ENCODE measurements at places on chromosomes 5 and 9.

DNA sequence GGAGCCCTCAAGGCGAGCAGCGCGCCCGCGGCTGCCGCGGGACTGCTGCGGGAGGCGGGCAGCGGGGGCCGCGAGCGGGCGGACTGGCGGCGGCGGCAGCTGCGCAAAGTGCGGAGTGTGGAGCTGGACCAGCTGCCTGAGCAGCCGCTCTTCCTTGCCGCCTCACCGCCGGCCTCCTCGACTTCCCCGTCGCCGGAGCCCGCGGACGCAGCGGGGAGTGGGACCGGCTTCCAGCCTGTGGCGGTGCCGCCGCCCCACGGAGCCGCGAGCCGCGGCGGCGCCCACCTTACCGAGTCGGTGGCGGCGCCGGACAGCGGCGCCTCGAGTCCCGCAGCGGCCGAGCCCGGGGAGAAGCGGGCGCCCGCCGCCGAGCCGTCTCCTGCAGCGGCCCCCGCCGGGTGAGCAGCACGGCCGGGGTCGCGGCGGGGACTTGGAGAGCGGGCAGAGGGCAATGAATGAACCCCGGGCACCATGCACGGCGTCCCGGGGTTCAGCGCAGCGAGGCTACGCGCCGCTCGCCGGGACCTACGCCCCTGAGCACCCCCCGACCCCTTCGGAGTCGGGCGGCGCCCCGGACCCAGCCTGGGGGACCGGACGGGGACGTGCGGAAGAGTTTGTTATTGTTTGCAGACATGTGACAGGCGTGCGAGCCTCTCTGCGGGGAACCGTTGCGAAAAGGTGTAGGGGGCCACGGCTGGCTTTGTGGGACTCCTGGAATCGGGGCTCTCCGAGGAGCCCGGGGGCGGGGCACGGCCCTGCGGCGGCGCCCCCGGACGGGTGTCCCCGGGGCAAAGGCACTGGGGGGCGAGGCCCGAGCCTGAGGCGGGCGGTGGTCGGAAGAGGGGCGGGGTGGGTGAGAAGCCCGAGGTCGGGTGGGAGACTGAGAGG, 553 bp downstream of the MAP3K1 start:
- DNase-seq: no peak

DNA sequence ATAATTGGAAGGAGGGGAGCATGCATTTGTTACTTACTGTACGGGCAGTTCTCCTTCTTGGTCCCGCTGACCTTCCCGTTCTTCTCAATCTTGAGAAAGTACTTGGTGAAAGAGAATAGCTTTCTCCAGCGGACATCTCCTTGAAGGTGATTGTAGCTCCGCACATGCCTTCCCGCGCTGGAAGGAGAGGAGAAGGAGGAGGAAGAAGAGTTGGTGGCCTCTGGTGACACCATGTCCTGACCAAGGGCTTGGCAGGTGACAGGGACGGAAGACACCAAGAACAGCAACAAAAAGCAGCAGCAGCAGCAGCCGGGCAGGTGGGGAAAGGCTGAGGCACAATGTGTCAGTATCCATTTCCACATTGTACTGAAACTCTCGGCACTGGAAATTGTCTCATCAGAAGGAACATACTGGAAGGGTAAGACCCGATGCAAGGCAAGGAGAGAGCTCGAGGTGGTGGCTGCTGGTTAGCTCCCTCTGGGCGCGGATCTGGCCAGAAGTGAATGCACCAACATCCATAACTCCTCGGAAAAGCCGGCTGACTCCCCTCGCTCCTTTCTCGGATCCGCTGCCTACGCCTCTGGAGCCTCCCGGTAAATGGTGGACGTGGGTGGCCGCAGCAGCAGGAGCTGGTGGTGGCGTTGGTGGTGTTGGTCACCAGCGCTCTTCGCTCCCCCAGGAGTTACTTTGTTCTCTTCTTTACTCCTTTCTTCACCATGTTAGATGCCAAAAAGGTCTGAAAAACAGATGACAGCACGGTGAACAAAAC, 715 bp downstream of the FGF10 start:
- DNase-seq: no peak

DNA sequence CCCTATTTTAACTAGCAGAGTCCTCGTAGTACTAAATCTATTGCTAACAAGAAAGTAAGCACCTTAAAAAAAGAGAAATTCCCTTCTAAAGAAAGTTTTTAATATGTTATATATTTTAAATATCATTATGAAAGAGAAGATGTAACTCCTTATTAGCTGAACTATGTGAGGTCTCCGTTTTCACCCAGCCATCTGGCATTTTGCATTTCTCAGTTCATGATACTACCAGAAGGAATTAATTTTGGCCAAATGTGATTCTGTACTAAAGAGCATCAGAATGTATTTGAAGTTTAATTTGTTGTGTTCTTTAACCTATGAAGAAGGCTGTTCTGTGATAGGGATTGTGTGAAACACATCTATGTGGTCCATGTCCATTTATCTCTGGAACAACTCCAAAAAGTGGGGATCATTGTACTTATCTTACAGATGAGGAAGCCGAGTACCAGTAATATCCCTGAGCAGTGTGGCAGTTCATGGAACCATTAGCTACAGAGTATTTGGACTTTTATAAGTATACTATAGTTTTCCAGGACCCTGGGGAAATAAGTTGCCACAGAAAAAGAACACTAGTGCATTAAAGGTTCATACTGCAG, 29.8 kb downstream of the TNFAIP8 start:
- no peak for DNase-seq

GRCh38 chr5:17088051-17088450, 129.4 kb upstream of the BASP1 start:
- no peak for DNase-seq

- no peak for DNase-seq
Observed at GRCh38 chr5:143882520-143882919, 70.6 kb downstream of the HMHB1 start.

DNA sequence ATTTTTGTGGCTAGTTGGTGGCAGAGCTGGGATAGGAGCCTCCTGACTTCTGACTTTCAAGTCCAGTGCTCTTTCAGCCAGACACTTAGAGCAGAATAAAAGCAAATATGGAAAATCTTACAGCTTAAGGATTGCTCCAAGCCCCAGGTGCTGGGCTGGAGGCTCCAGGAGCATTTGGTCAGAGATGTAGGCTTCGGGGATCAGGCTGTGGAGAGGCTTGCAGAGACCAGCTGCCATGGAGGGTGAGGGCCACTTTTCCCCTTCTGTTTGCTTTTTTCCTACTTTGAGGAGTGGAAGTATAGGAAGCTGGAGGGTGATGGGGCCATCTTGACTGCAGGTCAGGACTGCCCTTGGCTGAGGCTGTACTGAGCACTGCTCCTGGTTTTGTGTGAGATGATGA, 58.9 kb downstream of the RGS3 start:
- DNase-seq: no peak

All from cardiac septum (tissue), 1 donor.